Lung (tissue), 17 donors: ENCODE measurements at places on chromosomes 1 and 21.

DNA sequence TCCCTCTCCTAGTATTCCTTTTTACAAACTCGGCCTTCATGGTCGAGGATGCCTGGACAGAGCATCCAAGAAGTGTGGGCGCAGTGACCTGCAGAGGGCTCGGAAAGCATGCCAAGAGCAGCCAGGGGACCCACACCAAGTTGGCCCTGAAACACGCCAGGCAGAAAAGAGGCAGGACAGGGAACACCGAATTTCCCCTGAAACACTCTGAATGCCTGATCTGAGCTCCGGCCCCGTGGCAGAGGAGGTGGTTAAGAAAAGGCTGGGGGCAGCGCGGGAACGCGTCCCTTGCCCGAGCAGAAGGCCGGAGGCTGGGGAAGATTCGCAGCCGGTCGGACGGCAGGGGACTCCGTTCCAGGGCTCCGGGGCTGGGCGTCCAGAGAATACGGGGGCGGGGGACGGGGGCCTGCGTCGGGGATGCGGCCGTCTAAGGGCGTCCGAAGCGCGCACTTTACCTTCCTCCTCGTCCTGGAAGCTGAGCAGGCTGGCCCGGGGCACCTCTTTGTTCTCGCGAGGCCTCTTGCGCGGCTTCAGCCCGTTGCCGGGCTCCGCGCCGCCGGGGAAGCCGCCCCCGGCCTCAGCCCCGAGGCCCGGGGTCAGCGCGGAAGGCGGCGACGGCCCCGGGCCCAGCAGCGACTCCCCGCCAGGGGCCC is 558 bp downstream of the PAXBP1 start:
- no peak for DNase-seq

DNA sequence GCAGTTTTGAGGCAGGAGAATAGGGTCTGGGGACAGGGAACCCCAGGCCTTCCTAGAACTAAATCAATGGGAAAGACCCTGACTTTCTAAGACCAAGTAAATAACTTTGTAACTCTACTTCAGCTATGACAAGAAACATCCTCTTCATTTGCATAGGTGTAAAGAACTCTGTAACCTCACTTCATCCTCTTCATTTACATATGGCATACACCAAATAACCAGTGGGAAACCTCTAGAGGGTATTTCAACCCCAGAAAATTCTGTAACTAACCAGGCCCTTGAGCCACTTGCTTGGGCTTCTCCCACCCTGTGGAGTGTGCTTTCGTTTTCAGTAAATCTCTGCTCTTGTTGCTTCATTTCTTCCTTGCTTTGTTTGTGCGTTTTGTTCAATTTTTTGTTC is 495.6 kb downstream of the SIPA1L2 start:
- no peak for DNase-seq

- peak; percentile 91 for DNase-seq
Measured at GRCh38 chr1:47432071-47433036, 5.5 kb upstream of the FOXD2 start.

DNA sequence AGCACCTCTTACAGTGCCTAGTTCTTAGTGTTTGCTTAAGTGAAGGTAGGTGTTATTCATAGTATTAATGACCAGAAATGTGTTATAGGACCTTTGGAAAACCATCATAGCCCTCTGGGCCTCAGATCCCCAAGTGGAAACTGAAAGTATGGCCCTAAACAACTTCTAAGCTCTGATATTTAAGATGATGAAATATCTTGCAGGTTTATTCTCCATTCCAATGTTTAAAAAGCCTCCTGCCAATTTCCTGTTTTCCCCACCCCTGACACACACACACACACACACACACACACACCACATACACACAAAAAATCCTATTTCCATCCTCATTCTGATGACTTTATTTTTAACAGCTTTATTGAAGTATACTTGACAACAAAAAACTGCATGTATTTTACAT is 108.2 kb downstream of the DIRAS3 start:
- no peak for DNase-seq
